CD4-positive, alpha-beta T cell treated with Interleukin-2 at 100 ng/mL for 4 hours (primary cell): ENCODE measurements at places on chromosomes 7 and 10.

DNA sequence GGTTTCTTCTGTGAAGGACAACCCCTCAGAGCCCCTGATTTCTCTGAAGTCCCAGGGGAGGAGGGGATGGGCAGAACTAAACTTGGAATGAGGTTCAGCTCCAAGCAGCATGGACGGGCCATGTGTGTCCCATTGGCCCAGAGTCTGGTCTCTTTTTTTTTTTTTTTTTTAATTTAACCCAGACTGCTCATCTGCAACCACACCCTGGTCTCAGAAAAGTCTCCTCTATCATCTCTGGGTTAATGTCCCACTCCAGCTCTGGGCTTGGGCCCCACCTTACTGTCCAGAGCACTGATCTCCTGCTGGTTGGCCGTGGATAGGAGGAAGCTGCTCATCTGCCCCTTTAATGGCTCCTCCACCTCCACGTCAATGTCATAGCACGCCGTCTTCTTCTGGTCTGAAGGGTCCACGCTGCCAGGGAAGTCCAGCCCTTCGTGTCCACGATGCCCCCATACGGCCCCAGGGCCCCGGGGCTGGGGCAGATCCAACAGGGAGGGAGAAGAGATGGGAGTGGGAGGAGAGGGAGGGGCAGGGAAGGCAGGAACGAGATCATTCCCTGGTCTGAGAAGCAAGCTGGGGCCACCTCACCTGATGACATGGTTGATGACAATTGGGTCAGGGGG, 7.7 kb downstream of the CHPF2 start:
- DNase-seq = no peak

- no peak for DNase-seq
Observed at GRCh38 chr7:133851411-133851810, 275.7 kb upstream of the LRGUK start.

DNA sequence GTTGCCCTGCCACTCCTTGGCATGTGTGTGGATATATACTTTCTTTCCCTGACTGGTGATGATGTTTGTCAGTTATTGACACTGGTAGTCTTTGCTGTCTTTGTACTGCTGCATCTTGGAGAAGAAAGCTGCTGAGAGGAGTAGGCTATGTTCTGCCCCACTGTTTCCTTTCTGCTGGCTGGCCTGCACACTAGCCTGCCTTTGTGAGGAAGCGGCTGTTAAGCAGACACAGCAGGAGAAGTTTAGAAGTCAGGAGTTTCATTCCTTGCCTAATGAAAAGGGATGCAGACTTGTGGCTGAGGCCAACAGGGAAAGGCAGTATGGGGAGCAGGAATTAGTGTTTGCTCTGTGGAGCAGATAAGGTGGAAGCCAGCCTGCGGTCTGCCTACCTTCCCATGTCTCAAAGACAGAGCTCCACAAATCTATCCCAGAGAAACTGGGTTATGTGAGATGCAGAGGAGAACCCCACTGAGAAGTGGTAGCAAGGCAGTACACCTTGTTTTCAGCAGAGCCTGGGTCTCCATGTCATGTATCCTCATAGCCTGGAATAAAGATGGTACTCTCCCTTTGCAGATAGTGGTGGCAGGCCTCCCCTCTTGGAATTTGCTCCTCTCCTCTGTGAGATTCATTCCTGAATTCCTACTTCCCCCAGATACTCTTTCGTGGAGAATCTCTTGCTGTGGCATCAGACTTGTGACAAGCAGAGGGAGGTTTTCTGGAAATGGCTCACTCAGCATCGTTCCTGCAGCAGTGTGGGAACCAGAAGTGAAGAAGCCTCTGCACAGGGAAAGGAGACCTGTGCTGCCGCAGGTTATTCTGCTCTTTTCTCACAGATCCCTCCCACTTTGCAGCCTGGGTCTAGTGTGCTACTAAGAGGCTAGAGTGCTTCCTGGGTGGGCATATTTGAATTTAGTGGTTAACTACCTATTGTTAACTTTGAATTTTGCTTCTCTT, 130.2 kb downstream of the LRRC4 start:
- DNase-seq = no peak

- no peak for DNase-seq
Observed at GRCh38 chr7:22566592-22566991, 66.6 kb upstream of the STEAP1B start.

DNA sequence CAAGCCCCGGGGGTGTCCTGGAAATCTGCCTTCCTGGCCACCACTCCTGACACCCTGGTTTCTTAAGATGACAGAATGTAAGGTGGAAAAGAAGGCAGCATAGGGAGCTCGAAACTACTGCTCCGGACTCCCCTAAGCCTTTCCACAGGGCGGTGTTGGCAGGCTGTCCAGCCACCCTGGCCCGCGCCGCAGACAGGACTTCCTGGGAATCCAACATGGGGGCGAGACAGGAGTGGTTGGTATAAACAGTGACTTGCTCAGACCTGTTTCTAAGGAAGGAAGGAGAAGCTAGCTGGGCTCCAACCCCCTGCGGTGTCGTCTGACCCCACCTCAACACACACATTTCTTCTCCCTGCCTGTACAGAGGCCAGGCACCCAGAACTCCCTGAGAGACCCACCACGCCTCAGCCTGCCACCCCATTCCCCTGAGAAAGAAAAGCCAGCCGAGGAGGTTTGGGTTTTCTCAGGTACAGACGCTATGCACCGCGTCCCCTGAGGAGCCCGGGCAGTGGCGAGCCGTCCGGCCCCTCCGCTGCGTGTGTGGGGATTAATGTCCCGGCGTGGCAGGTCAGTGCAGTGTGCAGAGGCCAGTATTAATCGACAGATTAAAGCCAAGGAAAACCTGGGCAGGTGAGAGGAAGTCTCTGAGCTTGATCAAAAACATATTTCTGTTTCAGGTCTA, 349.6 kb upstream of the MKI67 start:
- DNase-seq = no peak

DNA sequence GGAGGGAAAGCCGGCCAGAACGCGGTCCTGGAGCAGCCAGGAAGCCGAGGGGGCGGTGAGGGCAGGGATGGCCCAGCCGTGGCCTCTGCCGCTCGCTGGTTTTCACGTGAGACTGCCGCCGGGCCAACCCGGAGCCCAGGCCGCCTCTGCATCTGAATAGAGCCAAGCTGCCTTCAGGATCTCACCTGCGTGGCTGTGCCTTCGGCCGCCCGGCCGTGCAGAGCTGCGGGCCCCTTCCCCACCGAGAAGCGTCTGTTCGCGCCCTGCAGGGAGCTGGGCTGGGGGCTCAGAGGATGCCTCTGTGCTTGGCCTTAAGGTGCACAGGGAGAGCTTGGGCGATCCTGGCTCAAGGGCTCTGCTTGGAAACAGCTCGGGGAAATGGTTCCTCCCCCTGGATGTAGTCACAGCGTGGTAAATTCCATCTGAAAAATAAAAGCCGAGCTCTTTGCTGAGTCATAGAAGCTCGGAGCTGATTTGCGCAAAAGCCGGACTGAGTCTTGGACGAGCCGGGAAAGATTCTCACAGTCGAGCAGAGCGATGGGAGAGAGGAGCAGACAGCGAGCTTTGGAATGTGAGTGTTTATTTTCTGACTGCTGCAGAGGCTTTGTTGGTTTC, at the start of gene JAKMIP3:
JAKMIP3 (plus strand) TSS at position 456 of the 615 bp plus-strand sequence. CDS start 38,863 bp downstream, outside the sequence.
- DNase-seq = no peak

DNA sequence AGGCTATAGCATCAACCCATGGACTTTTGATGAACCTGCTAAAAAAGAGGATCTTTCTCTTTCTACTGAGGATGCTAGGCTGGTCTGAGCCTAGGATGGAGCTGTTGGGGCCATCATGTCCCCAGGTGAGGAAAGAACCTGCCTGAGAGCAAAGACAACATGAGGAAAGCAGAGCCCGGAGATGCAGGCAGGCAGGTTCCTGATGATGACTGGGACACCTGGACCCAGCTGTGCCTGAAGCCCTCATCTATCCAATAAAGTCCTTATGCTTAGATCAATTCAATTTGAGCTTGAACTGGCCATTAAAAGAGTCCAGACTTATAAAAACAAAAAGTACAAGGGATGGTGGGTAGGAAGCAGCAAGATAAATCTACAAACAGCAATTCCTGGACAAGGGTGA, 48.9 kb downstream of the KIFBP start:
- no peak for DNase-seq

- DNase-seq = no peak
Observed at GRCh38 chr7:129160161-129160905, 15.8 kb downstream of the TSPAN33 start.

DNA sequence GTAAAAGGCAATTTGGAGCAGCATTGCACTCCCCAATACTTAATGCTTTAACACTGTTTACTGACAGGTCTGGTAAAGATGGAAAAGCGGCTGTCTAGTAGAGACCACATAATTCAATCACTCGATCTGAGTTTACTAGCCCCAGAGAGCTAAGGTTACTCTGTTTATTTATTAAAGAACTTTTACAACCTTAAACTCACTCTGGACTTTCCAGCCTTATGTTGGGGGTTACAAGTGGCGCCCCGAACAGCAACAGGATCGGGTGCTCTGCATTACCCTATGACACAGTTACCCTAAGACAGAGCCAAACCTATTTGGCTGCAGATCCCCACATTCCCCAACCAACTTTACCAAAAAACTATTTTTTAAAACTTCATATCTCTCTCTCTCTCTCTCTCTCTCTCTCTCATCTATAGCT, 43.9 kb downstream of the MRPS24 start:
- DNase-seq = no peak

DNA sequence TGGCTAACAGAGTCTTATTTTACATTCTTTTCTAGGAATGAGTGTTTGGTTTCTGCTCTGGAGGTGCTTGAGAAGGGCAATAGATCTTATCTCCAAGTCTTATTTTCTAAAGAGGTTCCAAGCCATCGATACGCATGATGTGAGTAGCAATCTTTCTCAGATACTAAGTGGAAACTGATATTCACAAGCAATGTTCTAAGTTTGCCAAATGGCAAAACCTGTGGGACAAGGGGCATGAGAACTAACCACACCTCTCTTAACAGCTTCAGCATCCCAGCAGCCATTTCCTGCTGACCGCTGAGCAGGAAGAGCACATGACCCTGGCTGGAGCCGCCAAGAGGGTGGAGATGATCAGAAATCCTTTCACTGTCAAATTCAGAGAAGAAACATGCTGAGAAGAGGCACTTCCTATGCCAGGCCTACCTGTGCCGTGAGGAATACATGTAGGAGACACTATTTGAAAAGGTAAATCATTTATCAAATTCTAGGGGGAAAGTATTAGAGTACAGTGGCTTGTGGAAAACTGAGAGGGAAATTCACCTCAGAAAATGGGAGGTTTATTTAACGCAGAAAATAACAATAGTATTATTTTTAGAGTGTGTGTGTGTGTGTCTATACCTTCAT, 35.2 kb downstream of the CCDC71L start:
- no peak for DNase-seq

DNA sequence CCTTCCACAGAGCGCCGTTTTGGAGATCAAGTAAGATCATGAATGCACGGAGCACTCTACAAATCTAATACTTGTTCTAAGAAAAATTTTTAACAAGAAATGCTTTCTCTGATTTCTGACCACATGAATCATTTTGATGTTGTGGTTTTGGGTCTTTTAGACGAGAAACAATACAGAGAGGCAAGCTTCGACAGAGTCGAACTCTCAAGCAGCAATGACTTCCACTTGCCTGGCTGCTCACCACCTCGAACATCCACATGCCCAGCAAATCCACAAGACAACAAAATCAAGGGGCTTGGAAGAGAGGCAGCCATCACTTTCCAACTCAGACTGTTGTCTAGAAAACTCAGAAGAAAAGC, 69.4 kb upstream of the GSDME start:
- peak; percentile 78 for DNase-seq

- no peak for DNase-seq
Observed at GRCh38 chr10:96646751-96647166, 59.9 kb upstream of the TM9SF3 start.
